ENCODE measurements at places on chromosomes 11 and 22.
A peak's percentile ranks its signal among the peaks of the same experiment; 100 is the strongest.

DNA sequence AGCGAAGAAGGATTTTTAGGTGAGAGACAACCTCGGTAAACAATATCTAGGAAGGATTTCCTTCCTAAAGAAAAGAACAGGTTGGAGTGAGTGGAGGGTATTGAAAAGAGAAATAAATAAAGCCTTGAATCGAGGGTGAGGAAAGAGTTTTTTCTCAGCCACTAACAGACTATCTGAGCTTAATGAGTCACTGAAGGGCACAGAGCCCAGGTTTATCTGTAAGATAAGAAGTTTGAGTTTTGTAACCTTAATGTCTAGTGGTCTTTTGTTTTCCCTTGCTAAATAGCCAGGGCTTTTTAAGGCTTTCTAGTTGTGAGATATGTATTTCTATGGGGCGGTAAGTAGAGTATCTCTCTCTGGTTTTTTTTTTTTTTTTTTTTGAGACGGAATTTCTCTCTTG is 394.5 kb upstream of the KIRREL3 start:
- no peak for DNase-seq

DNA sequence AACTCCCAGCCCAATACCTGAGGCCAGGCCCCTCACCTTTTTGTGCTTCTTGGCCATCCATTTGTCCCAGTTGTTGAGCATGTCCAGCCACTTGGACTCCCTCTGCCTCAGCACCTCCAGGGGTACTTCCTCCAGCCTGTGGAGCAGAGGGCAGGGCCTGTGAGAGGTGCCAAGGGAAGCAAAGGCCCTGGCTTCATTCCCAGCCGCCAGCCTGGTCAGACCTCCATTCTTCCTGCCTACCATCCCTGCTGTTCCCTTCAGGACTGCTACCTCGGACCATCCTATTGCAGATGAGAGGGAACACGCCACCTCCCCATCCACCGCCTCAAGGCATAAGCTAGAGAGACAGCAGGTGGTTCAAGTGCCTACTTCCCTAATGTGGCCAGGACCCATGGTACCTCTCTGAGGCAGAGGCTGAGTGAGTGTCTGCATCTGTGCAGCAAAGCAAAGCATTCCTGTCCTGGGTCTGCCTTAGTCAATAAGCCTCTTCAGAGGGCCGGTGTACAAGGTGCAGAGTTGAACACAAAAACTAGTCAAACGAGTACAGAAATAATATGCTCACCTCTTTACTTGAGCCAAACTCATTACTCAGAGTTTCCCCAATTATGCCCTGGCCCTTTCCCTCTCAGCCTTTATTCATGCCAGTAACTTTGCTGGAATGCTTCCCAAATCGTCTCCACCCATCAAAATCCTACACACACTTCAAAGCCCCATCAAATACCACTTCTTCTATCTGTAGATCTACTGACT is 15.4 kb upstream of the CASTOR1 start:
- no peak for DNase-seq

DNA sequence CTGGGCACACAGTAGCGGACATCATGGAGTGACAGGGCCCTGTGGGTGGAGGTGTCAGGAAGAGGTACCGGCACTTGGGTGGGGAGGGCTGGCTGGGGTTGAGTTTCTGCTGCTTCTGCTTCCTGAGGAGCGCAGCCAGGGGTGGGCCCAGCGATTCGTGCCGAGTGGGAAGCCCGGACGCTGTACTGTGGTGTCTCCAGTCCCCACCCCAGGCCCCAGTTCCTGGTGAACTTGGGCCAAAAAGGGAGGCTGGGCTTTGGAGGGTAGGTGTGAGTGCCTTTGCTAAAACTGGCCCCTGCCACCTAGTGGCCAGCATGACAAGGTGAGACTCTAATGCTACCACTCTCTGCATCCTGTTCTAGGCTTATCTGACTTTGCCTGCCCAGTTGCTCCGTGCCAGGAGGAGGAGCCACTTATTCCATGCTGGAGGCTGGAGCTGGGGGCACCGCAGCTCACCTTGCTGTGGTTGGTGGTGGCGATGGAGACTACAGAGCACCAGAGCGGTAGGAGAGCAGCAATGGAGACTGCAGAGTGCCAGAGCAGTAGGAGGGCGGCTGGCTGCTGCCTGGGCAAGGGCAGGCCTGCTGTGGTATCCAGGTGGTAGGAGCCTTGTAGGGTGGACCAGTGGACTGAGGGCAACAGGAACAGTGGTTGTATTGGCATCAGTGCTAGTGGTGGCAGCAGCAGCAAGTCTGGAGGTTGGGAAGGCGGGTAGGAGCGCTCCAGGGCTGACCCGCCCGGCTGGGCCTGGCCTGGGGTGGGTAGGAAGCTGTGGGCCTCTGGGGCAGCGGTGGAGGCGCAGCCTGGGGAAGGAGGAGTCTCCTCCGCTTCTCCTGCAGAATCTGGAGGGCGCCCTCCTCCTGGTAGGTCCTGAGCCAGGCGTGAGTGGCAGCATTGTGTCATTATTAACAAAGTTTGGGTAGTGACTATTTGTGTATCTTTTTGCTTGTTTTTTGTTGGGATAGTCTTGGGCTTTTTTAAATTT is 2.2 kb upstream of the RFPL2 start:
- no peak for DNase-seq

- DNase-seq: peak; percentile 33
These were observed 7.0 kb upstream of the ARHGAP42 start for GRCh38 chr11:100680070-100680469.

DNA sequence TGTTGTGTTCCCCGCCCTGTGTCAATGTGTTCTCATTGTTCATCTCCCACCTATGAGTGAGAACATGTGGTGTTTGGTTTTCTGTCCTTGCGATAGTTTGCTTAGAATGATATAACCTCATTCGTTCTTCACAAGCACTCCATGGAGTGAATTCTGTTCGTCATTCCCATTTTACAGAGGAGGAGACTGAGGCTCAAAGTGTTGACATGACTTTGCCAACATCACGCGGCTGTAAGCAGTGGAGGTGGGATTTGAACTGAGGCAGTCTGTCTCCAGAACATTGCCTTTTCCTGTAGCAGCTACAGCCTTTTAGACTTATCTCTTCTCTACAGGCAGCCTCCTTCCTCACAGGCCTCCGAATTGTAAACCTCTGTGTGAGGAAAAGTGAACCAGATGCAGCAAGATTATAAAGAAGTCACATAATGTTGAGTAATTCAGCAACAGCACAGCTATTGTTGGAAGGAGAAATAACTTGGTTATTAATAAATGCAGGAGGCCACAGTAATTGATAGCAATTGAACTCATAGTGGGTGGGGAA is 74.6 kb downstream of the MYO18B start:
- no peak for DNase-seq

- DNase-seq: no peak
These were observed 40.4 kb upstream of the AMPD3 start for GRCh38 chr11:10414659-10415058.

DNA sequence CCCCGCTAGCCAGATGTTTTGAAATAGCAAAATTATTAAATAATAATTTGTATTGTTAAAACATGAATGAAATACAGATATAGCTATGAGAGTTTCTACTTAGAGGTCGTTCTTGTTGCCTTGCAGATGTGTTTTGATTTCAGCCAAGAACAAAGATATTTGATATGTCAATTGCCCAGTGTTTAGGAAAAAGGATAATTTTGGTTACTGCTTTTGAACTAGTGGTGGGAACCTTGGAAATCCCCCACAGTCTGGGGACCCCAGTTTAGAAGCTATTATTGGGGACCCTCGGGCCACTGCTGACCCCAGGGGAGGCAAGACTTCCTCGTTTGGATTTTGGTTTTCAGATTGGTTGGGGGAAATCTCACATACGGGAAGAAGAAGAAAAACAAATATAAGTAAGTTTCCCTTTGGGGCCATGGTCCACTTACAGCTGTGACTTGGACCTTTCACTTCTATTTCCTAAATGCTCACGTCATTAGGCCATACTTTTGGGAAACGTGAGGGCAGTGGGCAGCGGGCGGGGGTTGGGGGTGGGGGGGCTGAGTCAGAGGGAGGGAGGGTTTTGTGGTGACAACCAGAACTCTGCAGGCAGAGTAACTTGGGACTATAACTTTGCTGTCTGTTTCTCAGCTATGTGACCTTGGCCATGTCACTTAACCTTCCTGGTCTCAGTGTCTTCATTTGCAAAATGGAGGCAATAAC is 37.0 kb downstream of the LDLRAD3 start:
- DNase-seq: no peak

DNA sequence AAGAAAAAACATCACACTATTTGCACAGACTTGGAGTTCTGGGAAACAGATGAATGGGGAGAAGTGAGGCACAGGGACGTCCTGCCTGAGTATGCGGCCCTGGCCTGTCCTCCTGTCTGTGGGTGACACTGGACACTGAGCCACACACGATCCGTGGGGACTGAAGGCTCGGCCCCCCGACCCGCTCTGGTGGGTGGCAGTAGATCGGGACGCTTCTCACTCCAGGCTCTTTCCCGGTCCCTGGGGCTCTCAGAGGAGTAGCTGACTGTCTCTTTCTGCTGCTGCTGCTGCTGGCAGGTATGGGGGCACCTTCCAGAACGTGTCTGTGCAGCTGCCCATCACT is 27.7 kb downstream of the MUC6 start:
- no peak for DNase-seq

- peak; percentile 63 for DNase-seq
These were observed 33.2 kb upstream of the FBLN1 start for GRCh38 chr22:45469281-45470073.

DNA sequence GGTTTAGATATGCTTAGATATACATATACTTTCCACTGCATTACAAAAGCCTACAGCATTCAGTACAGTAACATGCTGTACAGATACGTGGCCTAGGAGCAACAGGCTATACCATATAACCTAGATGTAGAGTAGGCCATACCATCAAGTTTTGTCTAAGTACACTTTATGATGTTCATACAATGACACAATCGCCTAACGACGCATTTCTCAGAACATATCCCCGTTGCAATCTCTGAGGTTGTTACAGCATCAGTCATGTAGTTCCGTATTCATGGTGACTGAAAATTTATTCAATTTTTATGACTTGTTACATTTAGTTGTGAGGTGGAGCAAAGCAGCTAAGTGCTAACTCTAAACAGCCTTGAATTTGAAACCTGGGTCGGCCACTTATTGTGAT is 6.7 kb downstream of the ZBTB44 start:
- no peak for DNase-seq

- DNase-seq: no peak
These were observed 2.3 kb upstream of the ALKBH8 start for GRCh38 chr11:107567739-107568335.

DNA sequence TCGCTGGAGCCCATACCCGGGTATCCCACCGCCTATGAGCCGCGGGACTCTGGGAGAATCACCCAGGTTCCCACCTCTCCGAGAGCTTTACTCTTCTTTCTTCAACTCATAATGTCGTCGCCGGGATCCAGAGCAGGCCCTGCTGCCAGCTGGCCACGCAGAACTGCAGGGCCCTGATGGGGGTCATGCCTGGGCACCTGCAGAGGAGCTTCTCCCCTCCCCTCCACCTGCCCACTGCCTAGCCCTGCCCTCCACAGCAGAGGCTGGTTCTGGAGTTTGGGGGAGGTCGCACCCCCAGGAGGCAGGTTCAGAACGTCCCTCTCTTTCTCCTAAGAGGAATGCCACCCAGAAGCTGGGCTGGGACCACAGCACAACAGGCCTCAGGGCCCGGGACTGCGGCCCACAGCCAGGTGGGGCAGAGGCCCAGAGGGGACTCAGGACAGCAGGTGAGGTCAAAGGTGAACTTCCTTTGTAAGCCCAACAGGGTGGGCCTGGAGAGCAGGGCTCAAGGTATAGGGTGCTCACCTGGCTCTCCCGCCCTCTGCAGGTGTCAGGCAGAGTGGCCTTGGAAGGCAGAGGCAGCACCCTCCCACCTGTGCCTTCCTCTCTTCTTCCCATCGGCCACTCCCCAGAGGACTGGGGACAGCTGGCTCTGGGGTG is 1.9 kb downstream of the SLC25A45 start:
- no peak for DNase-seq

- DNase-seq: no peak
These were observed 16.7 kb downstream of the SSH3 start for GRCh38 chr11:67320011-67320410.

DNA sequence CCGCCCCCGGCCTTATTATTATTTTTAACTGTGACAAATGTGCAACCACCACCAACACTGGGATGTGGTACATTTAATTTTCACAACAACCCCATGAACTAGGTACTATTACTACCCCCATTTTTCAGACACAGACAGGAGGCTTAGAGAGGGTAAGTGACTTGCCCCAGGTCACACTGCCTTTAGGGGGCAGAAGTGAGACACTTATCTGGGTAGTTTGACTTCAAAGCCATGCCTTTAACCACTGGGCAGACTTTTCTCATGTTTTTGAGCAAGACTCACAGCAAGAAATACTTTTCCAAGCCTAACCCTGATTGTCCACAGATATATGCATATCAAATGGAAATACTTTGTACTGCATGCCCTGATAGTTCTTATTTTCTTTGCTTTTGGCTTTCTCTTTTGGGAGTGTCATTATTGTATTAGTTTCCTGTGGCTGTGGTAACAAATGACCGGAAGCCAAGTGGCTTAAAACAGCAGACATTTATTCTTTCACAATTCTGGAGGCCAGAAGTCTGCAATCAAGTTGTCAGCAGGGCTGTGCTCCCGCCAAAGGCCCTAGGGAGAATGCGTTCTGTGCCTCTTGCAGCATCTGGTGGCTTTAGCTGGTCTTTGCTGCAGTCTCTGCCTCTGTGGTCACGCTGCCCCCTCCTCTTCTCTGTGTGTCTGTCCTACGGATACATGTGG is 110.8 kb downstream of the GRIK4 start:
- DNase-seq: no peak

DNA sequence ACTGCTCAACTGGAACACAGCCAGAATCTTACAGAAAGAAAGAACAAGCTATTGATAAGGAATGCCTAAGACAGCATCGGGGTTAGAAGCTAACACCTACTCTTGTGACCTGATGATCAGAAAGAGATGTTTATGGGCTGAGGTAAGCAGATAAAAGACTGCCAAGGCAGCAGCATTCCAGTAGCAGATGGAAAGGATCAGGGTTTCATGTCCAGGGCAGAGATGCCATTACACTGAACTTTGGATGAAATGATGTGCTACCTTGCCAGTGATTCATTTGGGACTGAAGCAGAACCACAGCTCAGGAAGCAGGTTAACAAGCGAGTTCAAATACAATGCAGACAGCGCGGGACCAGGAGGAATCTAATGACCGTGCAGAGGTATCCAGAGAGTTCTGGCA is 27.1 kb upstream of the APOA1 start:
- DNase-seq: no peak

DNA sequence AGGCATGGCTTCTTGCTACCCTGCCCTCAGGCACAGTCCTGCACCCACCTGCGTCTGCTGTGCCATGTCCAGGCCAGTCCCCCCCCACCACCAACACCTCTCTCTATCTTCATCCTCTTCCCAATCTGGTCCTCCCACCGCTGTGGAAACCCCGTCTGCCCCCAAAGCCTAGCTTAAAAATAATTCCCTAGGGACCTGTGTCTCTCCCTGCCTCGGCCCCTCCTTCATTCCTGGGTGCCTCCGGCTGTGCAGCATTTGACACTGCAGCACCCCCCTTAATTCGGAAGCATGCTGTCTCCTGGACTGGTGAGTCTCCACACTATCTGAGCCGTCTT is 2.5 kb upstream of the ASCL2 start:
- DNase-seq: no peak

GRCh38 chr11:119149018-119149785 is at the start of gene ABCG4:
TSS of gene ABCG4 (plus strand) at chr11:119149052. CDS start at chr11:119149966, 914 bp downstream.
- DNase-seq: no peak

DNA sequence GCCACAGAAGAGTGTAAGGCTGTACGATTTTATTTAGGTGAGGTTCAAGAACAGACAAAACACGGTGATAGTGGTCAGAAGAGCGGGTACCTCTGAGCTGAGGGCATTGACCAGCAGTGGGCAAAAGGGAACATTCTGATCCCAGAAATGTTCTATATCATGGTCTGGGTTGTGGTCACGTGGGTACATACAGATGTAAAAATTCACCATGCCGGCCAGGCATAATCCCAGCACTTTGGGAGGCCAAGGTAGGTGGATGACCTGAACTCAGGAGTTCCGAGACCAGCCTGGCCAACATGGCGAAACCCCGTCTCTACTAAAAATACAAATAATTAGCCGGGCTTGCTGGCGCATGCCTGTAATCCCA is 31.1 kb upstream of the GCAT start:
- no peak for DNase-seq
